ENCODE measurements at places on chromosomes 12 and 14.

- DNase-seq: peak; percentile 13
Observed at GRCh38 chr14:60753264-60754119, 18.9 kb downstream of the MNAT1 start.

- DNase-seq: no peak
Observed at GRCh38 chr12:89376202-89376529, 23.9 kb upstream of the DUSP6 start.

- DNase-seq: no peak
Observed at GRCh38 chr14:64208261-64208660, 85.9 kb downstream of the ESR2 start.

DNA sequence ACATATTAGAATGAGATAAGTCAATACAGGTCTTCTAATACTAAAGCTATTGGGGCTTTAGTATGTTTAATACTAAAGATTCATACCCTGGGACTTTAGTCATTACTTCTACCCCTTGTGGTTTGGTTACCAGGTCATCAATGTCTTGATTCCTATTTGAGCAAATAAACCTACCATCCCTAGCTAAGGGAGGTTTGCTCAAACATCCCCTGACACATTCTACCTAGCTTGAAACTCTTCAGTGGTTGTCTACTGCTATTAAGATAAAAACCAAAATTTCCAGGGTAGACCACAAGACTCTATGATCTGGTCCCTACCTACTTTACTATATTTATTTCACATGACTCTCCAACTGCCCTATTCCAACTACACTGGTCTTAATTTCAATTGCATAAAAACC is 7.3 kb upstream of the C2CD5 start:
- DNase-seq: no peak

GRCh38 chr12:65501935-65502334 is 223.5 kb downstream of the MSRB3 start:
- no peak for DNase-seq

DNA sequence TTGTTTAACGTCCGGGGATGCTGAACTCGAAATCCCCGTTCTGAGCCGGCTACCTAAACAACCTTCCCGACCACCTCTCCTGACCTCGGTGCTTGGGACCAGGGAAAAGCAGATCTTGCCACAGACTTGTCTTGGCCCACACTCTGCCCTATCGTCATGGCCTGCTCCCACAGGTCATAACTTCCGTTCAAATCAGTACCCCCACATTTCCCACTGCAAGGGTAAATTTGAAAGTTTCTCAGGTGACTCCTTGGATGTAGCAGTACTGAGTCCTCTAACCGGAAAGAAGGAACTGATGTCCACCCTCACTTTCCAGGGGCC is 612 bp upstream of the RBM23 start:
- no peak for DNase-seq

- no peak for DNase-seq
Observed at GRCh38 chr12:68207276-68207675, 18.3 kb downstream of the IL26 start.

GRCh38 chr12:19234981-19235871 is 105.7 kb downstream of the PLEKHA5 start:
- no peak for DNase-seq

DNA sequence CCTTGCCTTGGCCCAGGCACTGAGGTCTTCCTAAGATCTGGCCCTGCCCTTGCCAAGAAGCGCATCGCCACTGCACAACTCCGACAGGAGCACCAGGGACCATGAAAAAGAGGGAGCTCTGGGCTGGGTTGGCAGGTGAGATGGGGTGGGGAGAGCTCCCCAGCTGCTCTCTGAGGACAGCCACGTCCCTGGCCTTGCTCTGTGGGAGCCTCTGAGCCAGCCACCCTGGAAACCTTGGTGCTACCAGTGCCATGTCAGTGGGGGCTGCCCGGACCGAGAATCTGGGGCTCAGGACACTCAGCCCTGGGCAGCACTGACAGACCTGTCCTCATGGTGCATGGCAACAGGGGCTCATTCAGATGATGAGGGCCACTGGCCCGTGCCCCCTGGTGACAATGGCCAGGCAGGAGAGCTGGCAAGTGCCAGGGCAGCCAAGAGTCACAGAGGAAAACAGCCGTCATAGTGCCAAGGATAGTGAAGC is 134.8 kb downstream of the ZFP36L1 start:
- DNase-seq: no peak

GRCh38 chr14:69152181-69152901 is 578 bp downstream of the DCAF5 start:
- peak; percentile 46 for DNase-seq

DNA sequence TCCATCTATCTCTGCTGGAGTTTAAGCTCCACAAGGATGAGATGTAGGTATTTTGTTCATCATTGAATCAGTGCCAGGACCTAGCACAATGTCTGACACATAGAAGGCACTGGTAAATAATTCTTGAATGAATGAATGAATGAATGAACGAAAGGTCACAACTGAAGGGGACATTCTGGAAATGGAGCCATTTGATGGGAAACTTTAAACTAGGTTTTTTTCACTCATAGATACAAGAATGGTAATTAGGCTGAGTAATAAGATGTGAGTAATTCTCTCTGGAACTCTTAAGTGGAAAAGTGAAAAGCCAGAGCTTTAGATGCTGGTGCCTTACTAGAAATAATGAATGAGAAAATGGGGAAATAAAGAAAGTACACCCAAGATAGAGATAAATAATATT is 44.3 kb downstream of the SCN8A start:
- no peak for DNase-seq

DNA sequence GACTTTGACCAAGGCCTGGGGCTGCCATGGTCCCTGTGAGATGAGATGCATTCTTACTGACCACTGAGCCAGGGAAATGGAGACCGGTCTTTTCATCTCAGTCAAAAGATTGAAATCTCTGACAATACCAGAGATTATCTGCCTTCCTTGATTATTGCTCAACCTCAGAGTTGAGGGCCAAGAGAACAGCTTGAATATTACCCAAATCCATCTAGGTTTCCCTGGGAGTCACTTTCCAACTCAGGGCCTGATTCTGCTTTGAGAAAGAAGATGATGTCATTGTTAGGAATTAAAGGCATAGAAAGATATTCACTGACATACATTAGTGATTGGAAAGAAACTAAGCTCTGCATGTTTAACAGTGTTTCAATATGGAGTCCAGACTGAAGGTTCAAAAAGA is 515.9 kb upstream of the TBX3 start:
- DNase-seq: no peak

- DNase-seq: no peak
Observed at GRCh38 chr14:47252802-47253201, 422.6 kb downstream of the MDGA2 start.

GRCh38 chr14:64885559-64885958 is 5.9 kb upstream of the SPTB start:
- no peak for DNase-seq

GRCh38 chr12:86729739-86730138 is 473.5 kb upstream of the MGAT4C start:
- DNase-seq: no peak

- no peak for DNase-seq
Observed at GRCh38 chr14:88310021-88310420, 13.0 kb downstream of the KCNK10 start.

- no peak for DNase-seq
Observed at GRCh38 chr12:19927661-19928060, 440.7 kb upstream of the PDE3A start.

- no peak for DNase-seq
Observed at GRCh38 chr14:90669731-90670130, 146.5 kb downstream of the TTC7B start.

DNA sequence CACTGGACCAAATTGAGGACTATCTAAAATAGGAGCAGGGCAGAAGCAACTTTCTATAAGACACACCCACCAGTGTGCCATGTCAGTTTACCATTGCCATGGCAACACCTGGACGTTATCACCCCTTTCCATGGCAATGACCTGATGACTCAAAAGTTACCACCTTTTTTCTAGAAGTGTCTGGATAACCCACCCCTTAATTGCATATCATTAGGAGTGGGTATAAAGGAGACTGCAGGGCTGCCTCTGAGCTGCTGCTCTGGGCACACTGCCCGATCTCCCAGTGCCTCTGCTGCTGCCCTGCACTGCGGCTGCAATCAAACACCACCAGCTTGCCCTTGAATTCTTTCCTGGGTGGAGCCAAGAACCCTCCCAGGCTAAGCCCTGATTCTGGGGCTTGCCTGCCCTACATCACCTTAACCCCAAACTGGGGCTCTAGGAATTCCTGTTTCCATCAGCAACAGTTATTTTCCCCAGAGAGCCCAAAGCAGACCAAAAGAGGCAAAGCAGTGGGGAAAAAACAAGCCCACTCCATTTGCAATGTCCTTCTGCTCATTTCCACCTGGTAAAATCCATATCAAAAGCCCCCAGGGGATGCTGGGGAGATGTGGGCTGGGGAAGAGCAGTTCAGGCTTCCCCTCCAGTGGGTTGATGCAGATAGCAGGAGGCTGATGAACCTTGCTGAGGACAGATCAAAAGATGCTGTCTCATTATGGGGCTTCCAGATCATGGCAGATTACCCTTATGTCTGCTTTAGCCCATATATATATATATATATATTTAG is 129.5 kb upstream of the NCOR2 start:
- no peak for DNase-seq

- DNase-seq: no peak
Observed at GRCh38 chr14:68215629-68216028, 396.1 kb downstream of the RAD51B start.

DNA sequence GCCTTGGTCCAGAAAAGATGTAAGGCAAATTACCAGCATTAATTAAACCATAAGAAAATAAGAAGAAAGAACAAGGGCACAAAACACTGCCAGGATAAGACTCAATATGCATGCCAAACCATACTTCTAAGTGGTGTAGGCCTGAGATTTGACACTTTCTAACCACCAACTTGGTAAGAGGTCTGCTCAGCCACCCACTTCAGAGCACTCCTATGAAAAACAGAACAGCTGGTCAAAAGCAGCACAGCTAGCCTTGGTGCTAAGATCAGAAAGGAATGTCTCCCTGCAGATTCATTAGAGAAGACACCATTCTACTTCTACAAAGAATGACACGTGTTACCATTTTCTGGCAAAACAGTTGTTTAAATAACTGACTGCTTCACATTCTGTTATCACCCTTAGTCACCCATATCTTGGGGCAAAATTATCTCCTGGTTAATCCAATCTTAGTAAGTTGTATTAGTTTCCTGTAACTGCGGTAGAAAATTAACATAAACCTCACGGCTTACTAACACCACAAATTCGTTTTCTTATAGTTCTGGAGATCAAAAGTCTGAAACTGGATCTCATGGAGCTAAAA is 13.2 kb downstream of the RPS6KA5 start:
- DNase-seq: no peak

DNA sequence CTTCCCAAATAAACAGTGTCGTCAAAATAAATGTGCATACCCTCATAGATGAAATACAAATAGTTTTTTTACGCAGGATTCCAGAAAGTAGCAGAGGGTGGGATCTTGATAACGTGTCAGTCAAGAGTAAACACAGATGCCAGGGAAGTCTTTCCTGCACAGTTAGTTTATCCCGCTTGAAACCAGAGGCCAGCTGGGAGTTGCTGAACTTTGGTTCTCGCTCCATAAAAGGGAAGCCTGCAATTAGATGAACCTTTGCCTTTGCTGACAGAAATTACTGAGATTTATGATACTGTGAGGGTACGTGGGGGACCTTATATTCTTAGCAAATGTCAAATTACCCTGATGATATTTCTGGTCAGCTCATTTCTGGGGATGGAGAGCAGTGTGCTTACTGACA is 18.9 kb downstream of the FAR2 start:
- no peak for DNase-seq

- no peak for DNase-seq
Observed at GRCh38 chr12:90924406-90924805, 30.6 kb downstream of the CCER1 start.

DNA sequence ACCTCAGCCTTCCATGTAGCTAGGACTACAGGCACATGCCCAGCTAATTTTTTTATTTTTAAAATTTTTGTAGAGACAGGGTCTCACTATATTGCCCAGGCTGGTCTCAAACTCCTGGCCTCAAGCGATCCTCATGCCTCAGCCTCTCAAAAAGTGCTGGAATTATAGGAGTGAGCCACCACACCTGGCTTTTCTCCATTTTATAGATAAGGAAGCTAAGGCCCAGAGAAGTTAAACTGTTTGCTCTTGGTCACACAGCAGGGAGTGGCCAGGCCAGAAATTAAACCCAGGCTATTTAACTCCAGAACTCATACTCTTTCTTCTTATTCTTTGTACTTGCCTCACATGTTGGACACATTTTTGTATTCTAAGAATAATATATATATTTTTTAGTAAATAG is 16.5 kb downstream of the UBE3B start:
- no peak for DNase-seq

GRCh38 chr12:76901628-76902380 is 23.0 kb upstream of the CSRP2 start:
- DNase-seq: no peak

- DNase-seq: no peak
Observed at GRCh38 chr12:39441189-39441962, 1.5 kb downstream of the KIF21A start.

GRCh38 chr14:77145975-77146740 is 4.6 kb upstream of the ZDHHC22 start:
- DNase-seq: no peak

DNA sequence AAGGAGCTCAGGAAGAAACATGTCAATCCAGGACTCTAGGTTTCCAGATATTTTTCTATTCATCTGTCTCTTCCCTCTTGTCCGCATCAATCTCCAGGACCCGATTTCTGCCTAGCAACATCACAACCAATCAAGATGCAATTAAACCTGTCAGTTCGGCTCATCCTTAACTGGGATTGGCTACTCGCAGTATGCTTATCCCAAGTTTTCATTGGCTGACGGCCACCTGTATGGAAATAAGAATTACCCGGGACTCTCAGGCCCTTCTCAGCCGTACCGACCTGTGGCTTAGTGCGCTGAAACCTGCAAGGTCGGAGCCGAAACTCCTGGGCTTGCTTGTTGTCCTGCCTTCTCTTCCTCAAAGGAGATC is 20.4 kb upstream of the ATP5MC2 start:
- no peak for DNase-seq

GRCh38 chr12:77064896-77065360 is 441 bp downstream of the E2F7 start:
- peak; percentile 20 for DNase-seq

DNA sequence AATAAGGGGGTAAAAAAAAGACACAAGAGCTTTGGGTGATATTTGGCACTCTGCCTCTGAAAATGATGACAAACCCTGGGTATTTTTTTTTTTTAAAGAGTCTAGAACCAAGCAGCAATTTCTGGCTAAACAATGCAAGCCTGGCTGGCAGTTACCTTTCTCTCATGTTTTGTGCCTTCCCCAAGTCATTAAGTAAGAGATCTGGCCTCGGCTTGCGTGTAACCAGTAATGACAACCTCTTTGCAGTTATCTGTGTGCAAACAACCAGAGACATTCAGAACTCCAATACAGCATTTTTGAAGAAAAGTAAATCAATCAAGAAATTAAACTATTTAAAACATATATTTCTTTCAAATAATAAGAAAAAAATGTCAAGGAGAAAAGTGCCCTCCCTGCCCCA is 167.5 kb downstream of the KCNC2 start:
- no peak for DNase-seq

Measured in stimulated activated CD4-positive, alpha-beta T cell treated with anti-CD3 and anti-CD28 coated beads, Interleukin-4, amount 100 ng/mL, for 1 hour (primary cell).